T-helper 17 cell (primary cell): ENCODE measurements at places on chromosomes 6 and 20. TPM values are rescaled to one million over a fixed set of nuclear protein-coding genes. Genes with fewer than 3 reads are reported as not detected.

DNA sequence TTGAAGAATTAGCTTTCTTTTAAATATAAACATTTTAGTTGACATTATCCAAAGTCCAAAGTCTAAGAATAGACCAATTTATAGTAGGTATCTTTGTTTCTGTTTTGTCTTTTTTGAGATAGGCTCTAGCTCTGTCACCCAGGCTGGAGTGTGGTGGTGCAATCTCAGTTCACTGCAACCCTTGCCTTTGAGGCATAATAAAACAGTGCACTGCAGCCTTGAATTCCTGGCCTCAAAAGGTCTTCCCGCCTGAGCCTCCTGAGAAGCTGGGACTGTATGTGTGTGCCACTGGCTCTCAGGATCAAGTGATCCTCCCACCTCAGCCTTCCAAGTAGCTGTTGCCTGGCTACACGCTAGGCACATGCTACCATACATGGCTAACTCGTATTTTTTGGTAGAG, 135.4 kb downstream of the REV3L start:
- H3K27me3 ChIP-seq: no peaks in the 10 kb centered on the region
- peaks cover 5% of the 10 kb centered on the region for H3K4me1 ChIP-seq
- H3K36me3 ChIP-seq: peaks cover 11% of the 10 kb centered on the region
- no peak for DNase-seq
- no peak overlapping the region for H3K4me3 ChIP-seq
- H3K27ac ChIP-seq: no peak overlapping the region

GRCh38 chr6:186340-186965, 105.8 kb upstream of the DUSP22 start:
- H3K36me3 ChIP-seq: no peaks in the 10 kb centered on the region
- no peak for DNase-seq
- H3K4me1 ChIP-seq: peaks cover 21% of the 10 kb centered on the region
- no peak overlapping the region for H3K27ac ChIP-seq

DNA sequence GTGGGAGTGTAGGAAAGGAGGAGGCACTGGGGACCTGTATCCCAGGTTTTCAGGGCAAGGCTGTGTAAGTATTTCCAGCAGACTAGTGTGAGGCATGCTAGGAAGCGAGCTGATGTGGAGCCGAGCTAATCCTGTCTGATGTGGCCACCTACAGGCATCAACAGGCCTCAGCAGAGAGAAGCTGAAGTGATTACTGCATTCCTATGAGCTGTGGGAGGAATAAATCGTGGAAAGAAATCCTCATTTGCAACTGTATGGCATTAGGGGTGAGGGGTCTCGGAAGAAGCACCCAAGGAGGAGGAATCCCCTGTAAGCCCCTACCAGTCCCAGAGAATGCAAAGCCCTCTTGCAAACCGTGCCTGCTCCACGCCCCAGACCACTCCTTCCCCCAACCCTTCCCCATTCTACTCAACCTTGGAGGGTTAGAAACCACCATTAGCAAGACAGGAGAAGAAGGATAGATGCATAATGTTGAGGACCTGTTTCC, 41.6 kb downstream of the C6orf15 start:
- H3K4me1 ChIP-seq: no peaks in the 10 kb centered on the region
- DNase-seq: no peak
- no peaks in the 10 kb centered on the region for H3K36me3 ChIP-seq
- no peak overlapping the region for H3K4me3 ChIP-seq
- no peak overlapping the region for H3K27ac ChIP-seq
- peaks cover 8% of the 10 kb centered on the region for H3K27me3 ChIP-seq

DNA sequence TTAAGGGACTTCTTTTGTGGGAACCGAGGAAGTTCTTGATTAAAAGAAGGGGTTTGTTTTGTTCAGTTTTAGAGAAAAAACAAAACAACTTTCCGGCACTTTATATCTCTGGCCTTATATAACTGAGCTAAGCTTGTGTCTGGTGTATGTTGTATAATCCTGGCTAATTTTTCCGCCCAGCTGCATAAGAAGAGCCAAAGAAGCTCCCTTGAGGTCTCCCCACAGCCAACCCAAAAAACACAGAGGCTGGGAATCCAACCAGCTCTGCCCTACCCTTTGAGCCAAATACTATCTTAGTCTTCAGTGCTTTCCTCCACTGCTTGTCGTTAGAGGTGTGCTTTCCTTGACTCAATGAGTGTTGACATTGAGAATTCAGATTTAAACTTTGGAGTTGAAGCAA, 45.5 kb upstream of the RNF146 start:
- H3K36me3 ChIP-seq: no peaks in the 10 kb centered on the region
- peaks cover 41% of the 10 kb centered on the region for H3K27me3 ChIP-seq
- H3K27ac ChIP-seq: no peak overlapping the region
- no peak overlapping the region for H3K4me3 ChIP-seq

GRCh38 chr20:219290-220115, 7.6 kb upstream of the DEFB129 start:
- no peak overlapping the region for H3K4me3 ChIP-seq
- no peak overlapping the region for H3K27ac ChIP-seq
- no peak for DNase-seq
- H3K36me3 ChIP-seq: peaks cover 2% of the 10 kb centered on the region

DNA sequence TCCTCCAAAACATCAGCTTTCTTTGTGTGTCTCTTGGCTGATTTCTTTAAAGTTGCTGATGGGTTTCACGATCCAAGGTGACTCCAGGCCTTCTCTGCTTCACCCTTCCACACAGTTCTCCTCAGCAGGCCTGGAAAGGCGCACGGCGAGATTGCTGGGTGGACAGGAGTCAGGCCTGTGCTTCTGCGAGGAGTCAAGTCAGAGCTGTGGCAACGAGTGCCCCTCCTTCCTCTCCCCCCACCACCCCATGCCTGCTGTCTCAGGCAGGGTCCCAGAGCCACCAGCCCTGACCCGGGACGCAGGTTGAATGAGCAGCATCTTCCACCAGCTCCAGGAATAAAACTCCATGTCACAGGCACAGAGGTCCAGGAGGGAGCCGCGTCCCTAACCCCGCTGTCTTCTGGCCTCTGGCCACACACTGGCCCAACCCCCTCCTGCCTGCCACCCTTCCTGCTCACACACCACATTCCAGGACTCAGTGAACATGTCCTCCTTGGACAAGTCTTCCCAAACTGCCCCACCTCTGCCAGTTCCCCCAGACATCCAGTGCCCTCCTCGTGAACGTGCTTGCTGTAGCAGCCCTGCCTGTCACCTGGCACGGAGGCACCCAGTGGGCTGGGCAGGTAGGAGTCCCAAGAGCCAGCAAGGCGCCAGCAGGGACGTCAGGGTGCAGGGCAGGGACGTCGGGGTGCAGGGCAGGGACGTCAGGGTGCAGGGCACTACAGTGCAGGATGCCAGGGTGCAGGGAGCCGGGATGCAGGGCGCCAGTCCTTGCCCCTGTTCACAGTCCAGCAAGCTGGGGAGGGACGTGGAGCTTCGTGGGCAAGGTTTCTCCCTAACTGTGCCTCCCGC, 7.2 kb upstream of the NTSR1 start:
- peaks cover 3% of the 10 kb centered on the region for H3K4me1 ChIP-seq
- DNase-seq: no peak
- H3K4me3 ChIP-seq: no peak overlapping the region
- no peak overlapping the region for H3K27ac ChIP-seq
- H3K27me3 ChIP-seq: peaks cover 4% of the 10 kb centered on the region
- H3K36me3 ChIP-seq: no peaks in the 10 kb centered on the region

DNA sequence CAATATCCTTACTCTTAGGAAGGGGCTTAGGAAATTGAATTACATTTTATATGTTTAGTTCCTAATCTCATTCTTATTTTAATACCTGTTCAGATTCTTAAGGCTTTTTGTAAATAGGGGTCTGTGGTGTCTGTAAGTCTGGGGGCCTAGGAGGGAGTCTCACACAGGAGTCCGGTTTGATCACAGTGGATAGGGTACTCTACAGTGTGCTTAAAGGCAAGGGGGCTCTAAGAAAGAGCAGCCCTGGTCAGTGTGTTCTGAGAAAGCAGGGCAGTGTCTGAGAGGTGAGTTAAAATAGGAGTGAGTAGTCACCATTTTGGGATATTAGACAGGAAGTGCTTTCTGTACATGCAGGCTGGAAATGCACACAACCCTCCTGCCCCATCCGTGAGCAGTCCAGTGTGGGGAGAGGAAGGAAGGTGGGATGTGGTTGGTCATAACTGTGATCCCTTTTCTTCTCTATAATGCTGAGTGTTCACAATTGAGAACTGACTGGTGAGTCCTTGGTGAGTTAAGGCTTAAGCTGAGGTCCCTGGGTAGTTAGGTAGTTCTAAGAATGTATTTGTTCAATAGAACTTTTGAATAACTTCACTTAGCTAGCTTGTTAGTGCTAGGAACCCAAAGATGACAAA, 50.0 kb downstream of the CDKAL1 start:
- no peak overlapping the region for H3K4me3 ChIP-seq
- H3K36me3 ChIP-seq: peaks cover 12% of the 10 kb centered on the region
- no peaks in the 10 kb centered on the region for H3K27me3 ChIP-seq

DNA sequence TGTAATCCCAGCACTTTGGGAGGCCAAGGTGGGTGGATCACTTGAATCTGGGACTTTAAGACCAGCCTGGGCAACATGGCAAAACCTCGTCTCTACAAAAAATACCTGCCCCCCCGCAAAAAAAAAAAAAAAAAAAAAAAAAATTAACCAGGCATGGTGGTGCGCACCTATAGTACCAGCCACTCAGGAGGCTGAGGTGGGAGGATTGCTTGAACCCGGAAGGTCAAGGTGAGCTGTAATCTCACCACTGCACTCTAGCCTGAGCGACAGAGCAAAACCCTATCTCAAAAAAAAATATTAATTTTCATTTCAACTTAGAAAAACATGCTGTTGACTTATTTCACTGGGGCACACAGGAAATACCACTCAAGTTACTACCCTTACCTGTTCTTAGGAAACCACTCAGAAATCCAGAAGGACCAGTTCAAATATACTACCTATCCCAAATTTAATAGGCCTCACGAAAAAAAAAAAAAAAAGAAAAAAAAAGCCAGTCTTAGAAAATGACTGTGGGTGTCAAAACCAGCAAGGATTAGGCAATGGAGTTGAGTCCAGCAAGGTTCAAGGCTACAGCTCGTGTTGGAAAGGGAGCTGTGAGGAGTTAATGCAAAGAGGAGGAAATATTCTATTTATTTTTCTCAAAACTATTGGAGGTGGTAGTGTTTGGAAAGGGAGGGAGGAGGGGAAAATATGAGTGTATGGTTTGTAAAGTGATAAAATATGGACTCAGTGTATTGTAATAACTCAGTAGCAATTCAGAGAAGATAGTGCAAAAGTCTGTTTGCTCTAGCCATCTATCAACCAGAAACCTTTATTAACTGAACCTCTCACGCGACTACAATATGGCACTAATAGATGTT, 33.9 kb upstream of the PIM1 start:
- peak overlapping the region; percentile 98 for H3K27ac ChIP-seq
- H3K36me3 ChIP-seq: no peaks in the 10 kb centered on the region
- no peak for DNase-seq
- no peaks in the 10 kb centered on the region for H3K27me3 ChIP-seq
- H3K4me3 ChIP-seq: no peak overlapping the region
- H3K4me1 ChIP-seq: peaks cover 29% of the 10 kb centered on the region

GRCh38 chr20:52280407-52280806, 88.8 kb upstream of the ZFP64 start:
- no peak for DNase-seq
- H3K4me3 ChIP-seq: no peak overlapping the region
- H3K27me3 ChIP-seq: peaks cover 39% of the 10 kb centered on the region
- peaks cover 2% of the 10 kb centered on the region for H3K36me3 ChIP-seq
- H3K27ac ChIP-seq: no peak overlapping the region

DNA sequence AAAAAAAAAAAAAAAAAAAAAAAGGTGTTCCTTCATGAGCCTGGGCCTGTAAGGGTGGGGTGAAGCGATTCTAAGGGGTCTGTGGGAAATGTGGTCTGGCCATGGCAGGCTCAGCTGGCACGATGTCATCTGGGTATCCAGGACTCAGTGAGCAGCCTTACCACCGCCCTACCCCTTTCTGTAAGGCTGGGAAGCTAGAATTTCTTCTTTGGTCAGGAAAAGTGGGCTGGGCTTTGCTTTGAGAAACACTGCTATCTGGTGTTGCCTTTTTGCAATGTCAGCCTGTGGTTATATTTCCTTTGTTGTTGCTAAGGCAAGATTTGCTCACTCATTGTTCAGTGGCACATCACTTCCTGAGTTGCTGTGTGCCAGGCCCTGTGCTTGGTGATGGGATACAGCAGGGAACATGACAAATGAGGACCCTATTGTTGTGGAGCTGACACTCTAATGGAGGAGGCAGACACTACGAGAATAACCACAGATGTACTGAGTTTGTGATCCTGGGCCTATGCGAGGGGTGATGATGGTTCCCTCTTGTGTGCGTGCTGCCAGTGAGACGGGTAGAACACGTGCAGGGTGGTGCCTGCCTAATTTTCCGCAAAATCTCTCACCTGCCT, 45.9 kb upstream of the ZNFX1 start:
- no peak for DNase-seq
- H3K27ac ChIP-seq: no peak overlapping the region
- H3K27me3 ChIP-seq: peaks cover 51% of the 10 kb centered on the region
- H3K4me1 ChIP-seq: peaks cover 22% of the 10 kb centered on the region

GRCh38 chr6:12939314-12939713, 222.7 kb downstream of the PHACTR1 start:
- H3K27me3 ChIP-seq: peaks cover 30% of the 10 kb centered on the region
- H3K4me1 ChIP-seq: peaks cover 2% of the 10 kb centered on the region
- H3K36me3 ChIP-seq: no peaks in the 10 kb centered on the region

DNA sequence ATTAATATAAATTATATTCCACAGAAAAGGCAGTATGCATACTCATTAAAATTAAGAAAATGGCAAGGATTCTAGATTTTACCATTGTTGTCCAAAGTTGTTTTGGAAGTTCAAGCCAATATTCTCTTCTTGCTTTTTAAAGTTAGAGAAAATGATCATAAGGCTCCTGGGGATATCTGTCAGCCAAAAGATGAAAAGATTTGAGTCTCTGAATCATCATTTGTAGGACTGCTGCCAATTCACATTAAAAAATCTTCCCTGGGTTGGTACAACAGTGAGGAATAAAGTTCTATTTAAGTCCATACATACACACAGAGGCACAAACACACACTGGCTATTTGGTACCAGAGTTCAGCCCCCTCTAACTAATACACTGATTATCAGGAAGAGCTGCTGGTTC, 620.1 kb downstream of the COL12A1 start:
- no peaks in the 10 kb centered on the region for H3K36me3 ChIP-seq
- no peak overlapping the region for H3K27ac ChIP-seq
- no peaks in the 10 kb centered on the region for H3K4me1 ChIP-seq
- no peak for DNase-seq
- no peaks in the 10 kb centered on the region for H3K27me3 ChIP-seq

GRCh38 chr20:6705926-6706548, 61.4 kb upstream of the BMP2 start:
- H3K27me3 ChIP-seq: no peaks in the 10 kb centered on the region
- no peak overlapping the region for H3K4me3 ChIP-seq
- no peak for DNase-seq
- H3K36me3 ChIP-seq: no peaks in the 10 kb centered on the region
- no peak overlapping the region for H3K27ac ChIP-seq

GRCh38 chr6:68427630-68428029, 207.5 kb upstream of the ADGRB3 start:
- no peak overlapping the region for H3K27ac ChIP-seq
- H3K4me3 ChIP-seq: no peak overlapping the region
- no peaks in the 10 kb centered on the region for H3K36me3 ChIP-seq
- no peaks in the 10 kb centered on the region for H3K4me1 ChIP-seq
- DNase-seq: no peak

The HMGN3 gene
- 25.0 TPM for total RNA-seq

The CEBPB gene
- total RNA-seq: 18.1 TPM

The SLC32A1 gene
- not detected for total RNA-seq

The FKBP1C gene
- not detected for total RNA-seq
